ENCODE measurements at places on chromosomes 6 and 20. TPM values are rescaled to one million over a fixed set of nuclear protein-coding genes. Genes with fewer than 3 reads are reported as not detected.

NFATC2 gene
- polyA plus RNA-seq: 1.6 TPM

DNA sequence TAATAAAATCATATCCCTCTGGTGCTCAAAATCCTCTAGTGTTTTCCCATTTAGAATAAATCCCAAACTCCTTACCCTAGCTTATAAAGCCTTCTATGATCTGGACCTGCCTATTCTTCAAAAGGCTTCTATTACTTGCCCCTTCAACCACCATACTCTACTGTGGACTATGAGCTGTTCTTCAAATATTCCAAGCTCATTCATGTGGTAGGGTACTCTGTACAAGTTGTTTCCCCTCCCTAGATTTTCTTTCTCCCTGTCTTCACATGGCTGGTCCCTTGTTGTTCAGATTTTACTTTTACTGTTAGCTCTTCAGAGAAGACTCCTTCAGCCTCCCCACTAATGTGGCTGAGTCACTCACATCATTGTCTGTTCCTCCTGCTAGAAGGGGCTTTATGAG is 193.2 kb downstream of the OGFRL1 start:
- no peak for DNase-seq

DNA sequence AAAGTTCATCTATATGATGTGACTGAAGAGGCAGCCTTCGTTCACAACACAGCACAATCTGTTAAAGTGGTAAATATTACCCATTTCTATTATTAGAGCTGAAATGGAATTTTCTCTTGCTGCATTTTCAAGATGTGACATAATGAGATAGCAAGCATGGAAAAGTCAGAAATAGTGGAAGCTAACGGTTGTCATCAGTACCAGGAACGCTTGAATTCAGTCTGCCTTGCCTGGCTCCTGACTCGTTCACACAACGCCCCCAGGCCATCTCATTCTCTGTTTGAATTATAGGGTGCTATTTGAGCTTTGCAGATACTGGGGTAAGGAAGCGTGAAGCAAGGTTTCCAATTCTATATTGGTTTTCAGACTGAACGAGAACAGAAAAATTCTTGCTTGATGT is 116.5 kb upstream of the MAP3K7 start:
- DNase-seq: no peak

DNA sequence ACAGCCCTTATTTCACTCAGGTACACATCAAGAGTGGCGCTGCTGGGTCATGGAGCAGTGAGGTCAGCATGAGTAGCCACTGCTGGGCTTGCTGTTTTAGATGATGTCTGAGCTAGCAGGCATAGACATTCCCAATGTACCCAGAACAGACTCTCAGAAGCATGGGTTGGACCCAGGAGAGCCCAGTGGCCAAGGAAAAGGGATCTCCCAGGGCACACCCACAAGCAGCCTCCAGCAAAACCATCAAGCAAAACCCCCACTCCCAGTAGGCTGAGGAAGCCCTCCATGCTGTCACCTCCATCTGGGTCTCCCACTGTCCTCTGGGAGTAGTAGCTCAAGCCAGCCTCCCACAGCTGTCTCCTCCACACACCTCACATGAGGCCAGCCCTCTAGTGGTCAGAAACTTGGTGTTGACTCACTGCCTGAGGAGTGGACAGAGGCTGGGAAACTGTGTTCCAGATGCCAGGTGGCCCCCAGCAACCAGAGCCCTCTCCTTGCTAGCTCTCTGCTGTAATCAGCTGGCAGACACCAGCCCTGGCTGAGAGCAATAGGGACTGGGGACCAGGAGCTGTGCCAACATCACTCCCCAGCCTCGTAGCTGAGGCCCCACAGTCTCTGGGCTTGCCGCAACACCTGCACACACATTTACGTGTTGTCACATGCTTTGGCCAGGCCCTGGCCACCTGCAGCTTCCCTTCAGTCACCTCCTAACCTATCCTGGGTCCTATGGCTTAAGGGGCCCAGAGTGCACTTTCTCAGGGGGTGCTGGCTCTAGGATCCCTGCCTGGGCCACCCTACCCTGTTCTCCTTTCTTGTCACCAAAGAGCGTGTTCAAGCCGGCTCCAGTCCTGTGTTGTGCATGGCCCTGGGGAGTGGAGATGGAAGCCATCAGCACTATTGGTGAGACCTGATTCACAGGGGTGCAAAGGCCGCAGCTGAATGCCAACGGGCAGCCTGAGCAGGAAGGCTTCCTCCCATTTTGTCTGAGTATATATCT is 1.9 kb upstream of the AP5S1 start:
- no peak for DNase-seq

- DNase-seq: no peak
These were observed 140.5 kb upstream of the SYNDIG1 start for GRCh38 chr20:24328901-24329300.

Data from renal cortex interstitium (tissue), 15 donors.